Activated CD4-positive, alpha-beta T cell treated with anti-CD3 and anti-CD28 coated beads for 24 hours (primary cell): ENCODE measurements at places on chromosomes 13 and 19.

DNA sequence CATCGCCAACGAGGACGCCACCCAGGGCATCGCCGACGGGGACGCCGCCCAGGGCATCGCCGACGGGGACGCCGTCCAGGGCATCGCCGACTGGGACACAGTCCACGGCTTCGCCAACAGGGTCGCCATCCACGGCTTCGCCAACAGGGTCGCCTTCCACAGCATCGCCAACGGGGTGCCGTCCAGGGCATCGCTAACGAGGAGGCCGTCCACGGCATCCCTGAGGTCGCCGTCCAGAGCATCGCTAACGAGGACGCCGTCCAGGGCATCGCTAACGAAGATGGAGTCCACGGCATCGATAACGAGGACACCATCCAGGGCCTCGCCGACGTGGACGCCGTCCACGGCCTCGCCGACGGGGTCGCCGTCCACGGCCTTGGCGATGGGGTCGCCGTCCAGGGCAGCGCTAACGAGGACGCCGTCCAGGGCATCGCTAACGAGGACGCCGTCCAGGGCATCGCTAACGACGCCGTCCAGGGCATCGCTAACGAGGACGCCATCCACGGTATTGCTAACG, 947.8 kb downstream of the TUBA3C start:
- no peak for DNase-seq

GRCh38 chr13:48891586-48891985, 84.1 kb upstream of the FNDC3A start:
- no peak for DNase-seq

GRCh38 chr19:34475026-34475974, 6.3 kb upstream of the WTIP start:
- DNase-seq: no peak

DNA sequence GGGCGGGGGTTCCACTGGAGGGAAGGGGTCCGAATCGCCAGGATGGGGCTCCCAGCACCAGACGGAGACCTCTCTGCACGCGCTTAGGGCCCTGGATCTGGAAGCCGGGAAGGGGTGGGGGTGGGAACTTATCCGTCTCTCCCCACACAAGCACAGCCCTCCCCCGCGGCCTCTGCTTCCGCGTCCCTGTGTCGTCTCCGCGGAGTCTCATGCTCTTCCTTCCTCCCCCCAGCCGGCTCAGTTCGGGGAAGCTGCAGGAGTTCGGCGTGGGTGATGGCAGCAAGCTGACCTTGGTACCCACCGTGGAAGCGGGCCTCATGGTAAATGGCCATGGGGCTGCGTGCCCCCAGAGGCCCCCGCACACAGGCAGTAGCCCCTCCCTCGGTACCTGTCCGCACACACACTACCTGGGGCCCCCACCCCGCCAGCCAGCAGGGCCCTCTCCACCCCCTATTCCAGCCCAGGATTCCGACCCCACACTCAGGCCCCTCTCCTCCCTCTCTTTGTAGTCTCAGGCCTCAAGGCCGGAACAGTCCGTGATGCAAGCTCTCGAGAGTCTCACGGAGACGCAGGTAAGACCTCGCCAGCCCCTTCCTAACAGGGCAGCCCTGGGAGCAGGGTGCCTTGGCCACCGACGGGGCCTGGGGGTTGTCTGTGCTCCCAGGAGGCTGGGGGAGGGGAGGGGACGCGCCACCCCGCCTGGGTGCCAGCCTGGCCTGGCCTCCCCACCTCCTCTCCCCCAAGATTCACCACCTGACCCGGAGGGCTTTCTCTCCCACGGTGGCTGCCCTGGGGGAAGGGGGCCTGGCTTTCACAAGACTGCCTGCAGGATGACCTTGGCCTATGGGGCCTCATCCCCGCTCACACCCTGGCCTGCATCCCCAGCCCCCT, 3.2 kb downstream of the MIDN start:
- DNase-seq: no peak

GRCh38 chr19:58300620-58301019, 4.6 kb upstream of the ERVK3-1 start:
- DNase-seq: no peak

DNA sequence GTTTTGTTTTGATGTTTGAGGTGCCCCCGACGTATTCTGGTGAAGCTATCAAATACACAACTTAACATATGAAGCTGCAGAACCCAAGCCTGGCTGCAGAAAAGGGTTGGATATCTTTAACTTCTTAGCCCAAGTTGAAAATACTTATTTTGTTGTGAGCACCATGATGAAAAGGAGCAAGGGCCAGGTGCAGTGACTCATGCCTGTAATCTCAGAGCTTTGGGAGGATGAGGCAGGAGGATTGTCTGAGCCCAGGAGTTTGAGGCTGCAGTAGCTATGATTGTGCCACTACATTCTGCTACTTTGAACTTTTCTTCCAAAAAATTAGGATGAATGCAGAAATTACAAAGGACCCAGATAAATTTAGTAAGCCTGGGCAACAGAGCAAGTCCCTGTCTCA, 44.1 kb upstream of the UBE2L5 start:
- no peak for DNase-seq

DNA sequence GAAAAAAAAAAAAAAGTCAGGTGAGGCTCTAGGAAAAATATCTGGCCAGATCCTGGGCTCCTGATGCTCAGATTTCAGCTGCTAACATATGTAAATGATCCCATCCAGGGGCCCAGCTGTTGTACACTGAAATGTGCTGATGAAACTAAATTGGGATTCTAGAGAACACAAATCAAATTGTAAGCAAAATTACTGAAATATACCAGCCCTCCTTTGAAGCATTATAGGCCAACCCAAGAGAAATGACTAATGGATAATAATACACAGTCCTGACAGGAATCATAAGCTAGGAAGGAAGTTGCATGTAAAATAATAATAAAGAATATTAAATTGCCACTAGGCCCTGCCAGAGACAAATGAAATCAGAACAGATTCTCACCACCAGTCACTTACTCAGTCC, 17.8 kb downstream of the KCTD12 start:
- DNase-seq: no peak

- DNase-seq: no peak
These were observed 4.2 kb downstream of the C5AR1 start for GRCh38 chr19:47313754-47314295.

DNA sequence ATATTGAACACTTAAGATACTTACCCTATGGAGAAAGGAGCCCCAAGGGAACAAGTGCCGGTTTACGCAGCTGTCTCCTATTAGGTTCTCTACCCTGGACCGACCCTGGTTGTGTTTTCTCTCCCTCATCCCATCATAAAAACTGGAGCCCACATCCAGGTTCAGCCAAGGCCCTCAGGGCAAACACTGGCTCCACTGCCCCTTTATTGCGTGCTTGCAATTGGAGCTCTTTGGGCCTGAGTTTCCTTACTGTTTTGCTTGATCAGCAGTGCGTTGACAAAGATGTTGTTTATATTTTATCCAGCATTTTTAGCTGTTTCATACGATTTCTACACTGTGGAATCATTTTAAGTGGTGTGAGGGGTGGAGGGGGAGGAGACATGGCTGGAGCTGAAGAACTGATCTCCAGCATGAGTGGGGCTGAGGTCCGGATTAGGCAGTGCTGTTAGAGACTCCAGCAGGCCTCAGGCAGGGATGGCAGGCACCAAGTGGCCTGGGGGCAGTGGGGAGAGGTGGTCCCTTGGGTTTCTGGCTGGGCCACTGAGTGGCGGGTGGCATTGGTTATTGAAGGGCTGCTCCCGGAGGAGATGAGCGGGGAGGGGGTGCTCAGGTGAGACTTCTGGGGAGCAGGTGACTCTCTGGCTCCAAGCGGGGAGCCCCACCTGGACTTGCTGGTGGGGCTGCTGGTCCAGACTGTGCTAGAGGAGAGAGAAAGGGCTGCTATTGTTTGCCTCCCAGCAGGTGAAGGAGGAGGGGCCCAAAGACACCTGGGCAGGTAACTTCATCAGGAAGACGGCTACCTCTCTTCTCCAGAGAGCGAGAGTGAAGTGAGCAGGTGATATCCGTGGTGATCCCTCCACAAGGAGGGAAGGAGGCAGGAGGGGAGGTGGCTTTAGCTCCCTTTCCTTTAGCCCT, 62.4 kb upstream of the RNF113B start:
- no peak for DNase-seq

DNA sequence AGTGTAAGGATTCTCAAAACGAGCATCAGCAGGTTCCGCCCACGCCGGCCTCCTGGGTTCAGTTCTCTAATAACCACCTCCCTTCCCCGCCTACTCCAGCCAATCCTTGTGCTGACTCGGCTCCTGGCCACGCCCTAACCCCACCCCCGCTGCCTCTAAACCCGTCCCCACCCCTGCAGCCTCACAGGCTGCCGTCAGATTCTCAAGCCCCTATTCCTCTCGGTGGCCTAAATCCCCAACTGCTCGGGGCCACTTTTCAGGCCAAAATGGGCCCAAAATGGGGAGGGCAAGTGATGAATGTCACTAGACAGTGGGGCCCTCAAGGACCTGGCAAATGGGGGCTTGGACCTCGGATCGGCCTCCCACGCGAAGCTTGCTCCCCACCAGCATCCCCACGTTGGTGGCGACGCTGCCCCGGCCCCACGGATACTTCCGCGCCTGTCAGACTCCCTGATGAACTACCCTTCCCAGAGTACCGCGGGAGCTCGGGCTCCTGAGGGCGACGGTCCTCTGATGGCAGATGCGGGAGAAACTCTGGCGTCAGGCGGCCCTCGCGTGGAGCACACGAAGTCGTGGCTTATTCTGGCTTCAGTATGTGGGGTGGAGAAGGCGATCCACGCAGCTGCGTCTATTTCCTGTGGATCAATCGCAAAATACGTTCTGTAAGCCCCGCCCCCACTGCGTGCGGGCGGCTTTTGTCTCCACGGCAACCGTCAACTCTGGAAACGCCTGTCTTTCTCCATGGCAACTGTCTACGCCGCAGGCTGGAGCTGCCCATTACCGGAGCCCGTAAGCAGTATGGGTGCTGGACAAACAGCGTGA, 24.8 kb downstream of the ZNF473 start:
- DNase-seq: peak; percentile 76

DNA sequence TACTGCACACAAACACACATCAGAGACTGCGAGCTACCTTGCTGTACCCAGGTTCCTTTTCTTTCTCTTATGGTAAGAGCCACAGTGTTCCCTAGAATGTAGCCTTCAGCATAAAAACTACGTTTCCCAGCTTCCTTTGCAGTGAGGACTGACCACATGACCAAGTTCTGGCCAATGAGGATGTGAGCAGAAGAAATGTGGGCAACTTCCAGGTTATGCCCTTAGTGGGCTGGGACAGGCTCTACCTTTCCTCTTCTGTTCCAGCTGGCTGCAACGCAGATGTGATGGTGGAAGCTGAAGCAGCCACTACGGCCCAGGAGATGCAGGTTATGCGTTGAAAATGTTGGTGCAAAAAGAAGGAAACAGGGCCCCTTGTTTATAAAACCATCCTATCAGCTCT, 27.5 kb downstream of the VRK3 start:
- DNase-seq: no peak

- no peak for DNase-seq
These were observed 12.2 kb downstream of the BRD4 start for GRCh38 chr19:15320116-15320515.

DNA sequence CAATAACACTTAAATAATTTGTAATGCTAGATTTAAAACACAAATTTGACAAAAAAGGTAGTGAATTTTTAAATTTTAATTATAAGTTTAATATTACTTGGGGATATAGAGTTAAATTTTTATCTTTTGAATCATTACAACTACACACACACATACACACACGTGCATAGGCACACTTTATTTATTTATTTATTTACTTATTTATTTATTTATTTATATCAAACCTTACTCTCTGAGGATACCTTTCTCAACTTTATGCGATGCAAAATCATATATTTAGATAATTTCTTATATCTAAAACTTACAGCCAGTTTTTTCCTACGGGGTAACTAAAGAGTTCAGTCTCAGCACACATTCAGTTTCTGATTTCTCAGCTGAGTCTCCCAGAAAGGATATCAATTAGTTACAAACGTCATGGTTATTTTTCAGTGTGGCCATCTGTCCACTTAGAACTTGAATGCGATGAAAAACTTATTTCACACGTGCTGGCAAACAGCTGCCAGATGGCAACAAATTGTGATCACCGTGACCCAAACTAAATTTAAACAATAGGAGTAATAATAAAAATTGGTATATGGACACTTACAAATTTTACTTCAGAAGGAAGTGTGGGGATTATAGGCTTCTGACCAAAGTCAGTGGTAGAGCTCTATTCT, 683.1 kb upstream of the PRR20A start:
- DNase-seq: no peak

DNA sequence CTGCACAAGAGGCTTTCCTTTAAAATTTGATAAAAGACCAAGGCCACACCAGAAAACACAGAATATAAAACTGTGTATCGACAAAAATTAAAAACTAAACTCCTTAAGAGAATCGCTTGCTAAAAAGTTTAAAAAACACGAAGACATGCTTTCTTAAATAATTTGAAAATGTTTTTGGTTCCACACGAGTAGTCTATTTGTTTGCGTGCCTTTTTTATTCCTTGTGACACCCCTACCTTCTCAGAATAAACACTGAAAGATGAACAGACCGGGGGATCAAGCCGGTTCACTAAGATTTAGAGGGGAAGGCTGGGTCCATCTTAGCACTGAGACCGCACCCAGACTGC, 256.4 kb upstream of the STARD13 start:
- DNase-seq: no peak
